Sigmoid colon (tissue), 7 donors: ENCODE measurements at places on chromosomes 2 and 18. TPM values are rescaled to one million over a fixed set of nuclear protein-coding genes. Genes with fewer than 3 reads are reported as not detected.

The NGEF gene
- total RNA-seq, result 0.36 TPM

The SKOR2 gene
- not detected for total RNA-seq

The HTRA2 gene
- total RNA-seq, result 28.2 TPM

The POTEC gene
- not detected for total RNA-seq

The G6PC2 gene
- not detected for total RNA-seq

The RGPD4 gene
- total RNA-seq, result not detected

The TEX44 gene
- total RNA-seq, result not detected

The UGT1A6 gene
- total RNA-seq, result not detected

The PLB1 gene
- total RNA-seq, result 18.3 TPM

- no peaks in the 10 kb centered on the region for H3K27me3 ChIP-seq
- peak; percentile 64 for DNase-seq
- no peaks in the 10 kb centered on the region for H3K36me3 ChIP-seq
- peak overlapping the region; percentile 73 for H3K27ac ChIP-seq
- H3K4me3 ChIP-seq, result no peak overlapping the region
Observed at GRCh38 chr2:160920791-160921303, 239.4 kb upstream of the TANK start.

- H3K36me3 ChIP-seq, result no peaks in the 10 kb centered on the region
- no peak overlapping the region for H3K4me3 ChIP-seq
- DNase-seq, result no peak
- H3K27ac ChIP-seq, result peak overlapping the region; percentile 78
Observed at GRCh38 chr18:8982416-8983183, 119.9 kb upstream of the NDUFV2 start.

- no peak for DNase-seq
- no peaks in the 10 kb centered on the region for H3K27me3 ChIP-seq
- no peak overlapping the region for H3K4me3 ChIP-seq
- peaks cover 6% of the 10 kb centered on the region for H3K36me3 ChIP-seq
- H3K27ac ChIP-seq, result no peak overlapping the region
- H3K4me1 ChIP-seq, result no peaks in the 10 kb centered on the region
Observed at GRCh38 chr2:134425724-134426496, 172.0 kb downstream of the MGAT5 start.

DNA sequence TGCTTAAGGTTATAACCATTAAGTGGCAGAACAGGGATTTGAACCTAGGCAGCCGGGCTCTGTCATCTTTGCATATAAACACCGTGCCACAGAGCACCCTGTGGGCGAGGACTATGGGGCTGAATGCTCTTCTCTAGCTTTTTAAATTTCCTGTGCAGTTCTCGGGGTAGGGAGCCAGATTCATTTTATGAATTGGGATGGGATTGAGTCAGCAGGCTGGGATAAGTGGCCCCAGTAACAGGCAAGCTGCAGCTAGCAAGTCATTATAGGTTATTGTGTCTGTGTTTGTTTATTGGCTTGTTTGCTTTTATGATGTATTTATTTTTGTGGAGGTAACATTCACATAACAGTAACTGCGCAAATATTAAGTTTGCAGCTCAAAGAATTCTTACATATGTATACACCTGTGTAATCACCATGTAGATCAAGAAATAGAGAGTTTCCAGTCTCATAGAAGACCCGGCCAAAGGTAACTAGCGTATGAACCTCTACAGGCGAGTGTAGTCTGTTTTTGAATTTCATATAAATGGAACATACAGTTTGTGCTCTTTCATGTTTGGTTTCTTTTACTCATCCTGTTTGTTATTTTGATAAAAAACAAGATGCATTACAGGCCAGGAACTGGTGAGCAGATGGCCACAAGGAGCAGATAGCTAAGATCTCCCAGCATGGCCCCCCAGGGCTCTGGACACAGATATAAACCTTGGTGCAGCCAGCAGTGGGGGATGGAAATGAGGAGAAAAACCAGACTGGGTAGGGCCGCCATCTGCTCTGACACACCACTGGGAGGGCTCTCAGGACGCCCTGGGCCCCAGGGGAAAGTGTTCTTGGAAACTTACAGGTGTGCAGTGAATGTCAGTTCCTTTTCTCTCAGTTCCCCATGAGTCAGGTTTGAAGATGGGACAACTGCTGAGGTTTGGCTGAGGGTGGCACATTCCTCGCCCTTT, 49.2 kb upstream of the GPR155 start:
- H3K27me3 ChIP-seq, result no peaks in the 10 kb centered on the region
- H3K36me3 ChIP-seq, result no peaks in the 10 kb centered on the region
- no peak overlapping the region for H3K4me3 ChIP-seq
- H3K27ac ChIP-seq, result no peak overlapping the region
- no peak for DNase-seq

DNA sequence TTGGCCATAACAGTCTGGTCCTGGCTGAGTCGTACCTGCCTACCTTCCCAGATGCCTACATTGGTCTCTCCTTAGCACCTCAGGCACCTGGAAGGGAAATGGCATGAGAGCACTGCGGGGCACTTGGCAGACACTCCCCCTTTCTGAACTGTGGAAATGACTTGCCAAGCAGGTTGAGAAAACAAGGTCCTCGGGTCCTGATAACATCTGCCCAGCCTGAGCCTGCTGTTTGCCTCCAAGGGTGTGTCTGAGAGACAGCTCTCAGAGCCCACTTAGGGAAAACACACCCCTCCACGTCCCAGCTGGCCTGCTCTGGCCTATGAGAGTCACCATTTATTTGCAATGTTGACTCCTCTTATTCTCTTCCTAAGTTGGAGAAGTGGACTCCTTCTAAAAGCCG, 10.5 kb downstream of the FAM110C start:
- H3K4me1 ChIP-seq, result no peaks in the 10 kb centered on the region
- DNase-seq, result no peak
- no peak overlapping the region for H3K4me3 ChIP-seq
- H3K27me3 ChIP-seq, result no peaks in the 10 kb centered on the region

DNA sequence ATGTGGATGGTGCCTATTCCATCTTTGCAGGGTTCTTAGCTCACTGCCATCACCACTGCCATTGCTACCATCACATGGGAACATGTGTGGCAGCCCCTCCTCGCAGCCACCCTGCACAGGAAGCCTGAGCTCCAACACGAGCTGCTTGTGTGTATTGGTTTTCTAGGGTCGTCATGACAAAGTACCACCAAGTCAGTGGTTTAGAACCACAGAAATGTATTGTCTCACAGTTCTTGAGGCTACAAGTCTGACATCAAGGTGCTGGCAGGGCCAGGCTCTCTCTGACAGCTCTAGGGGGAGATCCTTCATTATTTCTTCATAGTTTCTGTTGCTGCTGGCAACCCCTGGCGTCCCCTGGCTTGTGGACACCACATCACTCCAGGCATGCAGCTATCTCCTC, 10.3 kb upstream of the IL1R2 start:
- H3K27me3 ChIP-seq, result no peaks in the 10 kb centered on the region
- no peak overlapping the region for H3K27ac ChIP-seq
- H3K4me3 ChIP-seq, result no peak overlapping the region
- no peak for DNase-seq
- H3K4me1 ChIP-seq, result peaks cover 4% of the 10 kb centered on the region
- no peaks in the 10 kb centered on the region for H3K36me3 ChIP-seq

GRCh38 chr2:134275058-134275862, 21.4 kb downstream of the MGAT5 start:
- H3K27me3 ChIP-seq, result no peaks in the 10 kb centered on the region
- no peak overlapping the region for H3K27ac ChIP-seq
- no peak overlapping the region for H3K4me3 ChIP-seq
- peaks cover 5% of the 10 kb centered on the region for H3K4me1 ChIP-seq
- no peak for DNase-seq
- no peaks in the 10 kb centered on the region for H3K36me3 ChIP-seq

DNA sequence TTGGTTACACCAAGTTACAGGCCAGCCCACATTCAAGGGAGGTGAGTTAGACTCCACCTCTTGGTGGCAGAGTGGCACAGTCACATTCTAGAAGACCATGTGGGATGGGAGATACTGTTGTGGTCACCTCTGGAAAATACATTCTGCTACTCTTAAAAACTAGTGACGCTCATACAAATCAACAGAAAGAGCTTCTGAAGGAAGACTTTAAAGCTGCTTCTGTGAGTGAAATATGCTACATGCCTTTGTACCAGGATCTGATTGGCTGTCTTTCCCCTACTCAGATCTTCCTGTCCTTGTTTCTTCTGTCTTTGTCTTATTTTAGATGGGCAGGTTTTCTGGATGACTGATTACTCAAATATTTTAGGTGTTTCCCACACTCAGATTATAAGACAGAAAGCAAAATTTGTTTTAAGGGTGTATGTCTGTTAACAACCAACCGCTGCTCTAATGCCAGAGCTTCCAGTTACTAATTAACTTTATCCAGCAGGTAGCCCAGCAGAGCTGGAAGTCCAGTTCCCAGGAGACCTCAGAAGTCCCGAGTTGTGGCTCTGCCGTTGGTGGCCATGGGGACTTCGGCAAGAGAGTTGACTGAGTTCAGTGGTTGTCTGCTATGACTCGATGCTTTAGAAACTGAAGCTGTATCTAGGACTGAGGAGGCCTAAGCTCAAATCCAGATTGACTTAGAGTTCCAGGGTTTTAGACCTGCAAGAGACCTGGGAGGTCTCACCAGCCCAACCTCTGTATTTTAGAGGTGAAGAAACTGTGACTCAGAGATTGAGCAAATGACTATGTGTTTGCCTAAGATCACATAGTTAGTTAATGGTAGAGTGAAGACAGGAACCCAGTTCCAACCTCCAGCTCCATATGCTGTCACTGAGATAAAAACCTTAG, 7.4 kb downstream of the IL1R2 start:
- H3K4me3 ChIP-seq, result no peak overlapping the region
- no peak overlapping the region for H3K27ac ChIP-seq
- DNase-seq, result no peak
- H3K27me3 ChIP-seq, result no peaks in the 10 kb centered on the region
- H3K4me1 ChIP-seq, result no peaks in the 10 kb centered on the region

GRCh38 chr2:127381762-127382161, 6.0 kb downstream of the MAP3K2 start:
- H3K36me3 ChIP-seq, result no peaks in the 10 kb centered on the region
- DNase-seq, result no peak
- no peaks in the 10 kb centered on the region for H3K4me1 ChIP-seq

- H3K27me3 ChIP-seq, result no peaks in the 10 kb centered on the region
- no peak overlapping the region for H3K27ac ChIP-seq
- no peaks in the 10 kb centered on the region for H3K36me3 ChIP-seq
- no peaks in the 10 kb centered on the region for H3K4me1 ChIP-seq
Observed at GRCh38 chr2:201661366-201661765, 18.1 kb upstream of the TMEM237 start.

DNA sequence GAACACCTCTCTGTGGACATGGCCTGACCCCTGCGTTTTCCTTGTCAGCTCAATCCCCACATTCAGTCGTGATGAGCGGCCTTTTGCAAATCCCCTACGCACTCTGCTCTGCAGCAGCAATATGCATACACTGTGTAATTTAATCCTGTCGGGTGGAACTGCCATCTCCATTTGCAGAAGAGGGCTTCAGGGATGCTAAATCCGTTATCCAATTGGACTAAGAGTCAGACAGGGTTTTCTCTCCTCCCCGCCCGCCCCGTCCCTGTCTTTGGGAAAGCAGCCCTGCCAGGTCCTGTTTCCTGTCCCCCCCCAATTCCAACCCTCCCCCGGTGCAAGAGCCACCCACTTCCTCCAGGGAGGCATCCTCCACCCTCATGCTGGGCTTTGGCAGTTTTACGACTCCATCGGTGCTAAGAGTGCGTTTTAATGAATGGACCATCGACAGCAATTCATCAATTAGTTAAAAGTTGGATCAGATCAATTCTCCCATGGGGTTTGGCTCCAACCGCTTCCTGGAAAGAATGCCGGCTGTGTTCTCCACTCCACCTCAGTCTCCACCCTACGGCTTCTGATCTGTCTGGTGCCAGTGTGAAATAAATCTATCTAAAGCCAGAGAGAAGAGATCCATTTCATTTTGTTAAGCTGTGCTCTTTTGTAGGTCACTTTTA, 53.5 kb upstream of the ASAP2 start:
- H3K4me3 ChIP-seq, result no peak overlapping the region
- no peaks in the 10 kb centered on the region for H3K27me3 ChIP-seq
- H3K27ac ChIP-seq, result peak overlapping the region; percentile 27
- no peaks in the 10 kb centered on the region for H3K4me1 ChIP-seq

DNA sequence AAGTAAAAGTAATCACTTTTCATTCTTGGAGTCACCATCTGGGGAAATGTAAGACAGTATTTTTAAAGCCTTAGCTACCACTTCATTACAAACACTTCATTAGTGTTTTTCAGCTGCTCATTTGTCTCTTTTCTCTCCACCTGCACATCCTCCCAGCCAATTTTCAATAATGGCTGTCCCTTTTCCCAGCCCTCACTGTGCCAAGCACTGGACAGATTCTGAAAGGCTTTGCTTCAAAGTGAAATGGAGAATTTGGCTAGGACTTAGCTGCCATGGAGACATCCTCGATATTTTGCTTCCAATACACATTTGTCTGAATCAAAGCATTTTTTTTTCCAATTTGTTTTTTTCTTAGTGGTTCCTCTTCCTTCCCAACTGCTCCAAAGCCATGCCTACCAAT, 272.4 kb upstream of the NRXN1 start:
- no peaks in the 10 kb centered on the region for H3K36me3 ChIP-seq
- no peak for DNase-seq
- no peak overlapping the region for H3K27ac ChIP-seq
- H3K4me1 ChIP-seq, result no peaks in the 10 kb centered on the region
- H3K4me3 ChIP-seq, result no peak overlapping the region

- no peak for DNase-seq
- H3K36me3 ChIP-seq, result no peaks in the 10 kb centered on the region
- peaks cover 63% of the 10 kb centered on the region for H3K27me3 ChIP-seq
- H3K4me3 ChIP-seq, result peak within 1 kb of the TSS; percentile 32
- H3K27ac ChIP-seq, result no peak within 1 kb of the TSS
Observed at GRCh38 chr2:70767699-70768589, at the start of gene ADD2. TSS of gene ADD2 (minus strand) at chr2:70768200. CDS start at chr2:70706408, 61,792 bp downstream.

DNA sequence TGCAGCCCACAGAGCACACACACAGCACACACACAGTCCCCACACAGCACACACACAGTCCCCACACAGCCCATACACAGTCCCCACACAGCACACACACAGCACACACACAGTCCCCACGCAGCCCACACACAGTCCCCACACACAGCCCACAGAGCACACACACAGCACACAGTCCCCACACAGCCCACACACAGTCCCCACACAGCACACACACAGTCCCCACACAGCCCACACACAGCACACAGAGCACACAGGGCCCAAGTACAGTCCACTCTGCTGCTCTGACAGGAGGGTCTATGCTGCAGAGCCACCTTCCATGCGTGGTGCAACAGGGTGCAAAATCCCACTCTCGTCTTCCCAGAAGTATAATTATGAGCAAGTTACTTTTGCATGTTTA, 240.5 kb upstream of the SALL3 start:
- H3K27me3 ChIP-seq, result no peaks in the 10 kb centered on the region
- no peaks in the 10 kb centered on the region for H3K36me3 ChIP-seq
- DNase-seq, result no peak
- H3K4me1 ChIP-seq, result no peaks in the 10 kb centered on the region
- H3K4me3 ChIP-seq, result no peak overlapping the region
- no peak overlapping the region for H3K27ac ChIP-seq
